Subcutaneous preadipocyte (primary cell): ENCODE measurements at places on chromosomes 5 and 9. TPM values are rescaled to one million over a fixed set of nuclear protein-coding genes. Genes with fewer than 3 reads are reported as not detected.

ACTBL2 gene
- total RNA-seq = under 0.01 TPM in 1 of 2 replicates, not detected in the other

SLC34A3 gene
- not detected in 2 replicates for total RNA-seq

ERAP2 gene
- 41.6 and 44.8 TPM in 2 replicates for total RNA-seq

GPR21 gene
- total RNA-seq = 0.73 and 2.2 TPM in 2 replicates

C9orf153 gene
- total RNA-seq = 0.20 and 0.37 TPM in 2 replicates

SLIT3 gene
- 2.9 TPM in 2 replicates for total RNA-seq

C5orf24 gene
- total RNA-seq = 36.4 and 39.7 TPM in 2 replicates

PFN3 gene
- total RNA-seq = 1.1 TPM in 1 of 2 replicates, not detected in the other

FGD3 gene
- total RNA-seq = not detected in 2 replicates

LMX1B gene
- total RNA-seq = under 0.01 TPM in 1 of 2 replicates, not detected in the other

CKMT2 gene
- 0.78 and 2.9 TPM in 2 replicates for total RNA-seq

DOLK gene
- 22.4 and 27.6 TPM in 2 replicates for total RNA-seq

RBM27 gene
- total RNA-seq = 21.7 and 31.7 TPM in 2 replicates

PCSK1 gene
- 0.20 and 1.1 TPM in 2 replicates for total RNA-seq

SLC36A3 gene
- not detected in 2 replicates for total RNA-seq

SERINC5 gene
- 10.3 and 12.1 TPM in 2 replicates for total RNA-seq

PCDHB13 gene
- under 0.01 TPM in 2 replicates for total RNA-seq

GCNT1 gene
- 11.8 and 17.8 TPM in 2 replicates for total RNA-seq

SVEP1 gene
- 16.2 and 16.4 TPM in 2 replicates for total RNA-seq

FRMPD1 gene
- total RNA-seq = under 0.01 TPM in 1 of 2 replicates, not detected in the other

GTF2H2 gene
- 27.8 and 32.0 TPM in 2 replicates for total RNA-seq

EQTN gene
- not detected in 2 replicates for total RNA-seq

N4BP3 gene
- under 0.01 TPM in 2 replicates for total RNA-seq

MTX3 gene
- total RNA-seq = 9.6 and 11.5 TPM in 2 replicates

NIM1K gene
- 1.8 and 4.0 TPM in 2 replicates for total RNA-seq
